Activated CD4-positive, alpha-beta T cell treated with anti-CD3 and anti-CD28 coated beads, Interleukin-2, amount 10 ng/mL, durations not matched to agents 7 days and 5 days (primary cell): ENCODE measurements at places on chromosomes 6 and 20. TPM values are rescaled to one million over a fixed set of nuclear protein-coding genes. Genes with fewer than 3 reads are reported as not detected.

Gene PSMF1
- total RNA-seq, result 127 TPM

Gene TINAG
- total RNA-seq, result not detected

Gene TCF21
- total RNA-seq, result not detected

DNA sequence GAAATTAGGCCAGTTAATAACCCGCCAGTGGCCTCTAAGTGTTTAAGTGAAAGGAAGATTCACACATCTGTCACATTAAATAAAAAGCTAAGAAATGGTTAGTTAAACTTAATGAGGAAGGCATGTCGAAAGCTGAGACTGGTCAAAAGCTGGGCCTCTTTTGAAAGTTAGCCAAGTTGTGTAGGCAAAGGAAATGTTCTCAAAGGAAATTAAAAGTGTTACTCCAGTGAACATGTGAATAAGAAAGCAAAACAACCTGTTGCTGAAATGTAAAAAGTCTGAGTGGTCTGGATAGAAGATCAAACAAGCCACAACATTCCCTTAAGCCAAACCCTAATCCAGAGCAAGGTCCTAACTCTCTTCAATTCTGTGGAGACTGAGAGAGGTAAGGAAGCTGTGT is 10.9 kb upstream of the MTRF1L start:
- no peak for DNase-seq
- H3K27ac ChIP-seq, result no peak overlapping the region
- H3K4me3 ChIP-seq, result no peak overlapping the region
- H3K36me3 ChIP-seq, result no peaks in the 10 kb centered on the region
- no peaks in the 10 kb centered on the region for H3K4me1 ChIP-seq
- H3K27me3 ChIP-seq, result peaks cover 47% of the 10 kb centered on the region

DNA sequence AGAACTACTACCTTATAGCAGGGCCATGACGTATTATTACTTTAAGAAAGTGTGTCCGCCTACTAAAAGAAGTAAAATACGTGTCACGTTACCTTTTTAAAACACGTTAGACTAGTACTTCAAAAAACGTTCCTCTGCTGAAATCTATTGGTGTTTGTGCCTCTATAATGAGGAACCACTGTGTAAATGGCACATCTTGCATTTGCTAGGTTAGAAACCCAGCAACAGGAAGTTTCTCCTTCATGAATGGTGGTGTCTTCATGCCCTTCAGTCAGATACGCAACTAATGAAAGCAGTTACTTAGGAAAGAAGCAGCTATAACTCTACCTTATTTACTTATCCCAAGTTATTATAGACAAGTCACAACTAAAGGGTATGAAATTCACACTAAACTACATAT is 343.5 kb downstream of the RNGTT start:
- no peaks in the 10 kb centered on the region for H3K4me1 ChIP-seq
- no peak for DNase-seq
- H3K27ac ChIP-seq, result no peak overlapping the region
- no peak overlapping the region for H3K4me3 ChIP-seq

DNA sequence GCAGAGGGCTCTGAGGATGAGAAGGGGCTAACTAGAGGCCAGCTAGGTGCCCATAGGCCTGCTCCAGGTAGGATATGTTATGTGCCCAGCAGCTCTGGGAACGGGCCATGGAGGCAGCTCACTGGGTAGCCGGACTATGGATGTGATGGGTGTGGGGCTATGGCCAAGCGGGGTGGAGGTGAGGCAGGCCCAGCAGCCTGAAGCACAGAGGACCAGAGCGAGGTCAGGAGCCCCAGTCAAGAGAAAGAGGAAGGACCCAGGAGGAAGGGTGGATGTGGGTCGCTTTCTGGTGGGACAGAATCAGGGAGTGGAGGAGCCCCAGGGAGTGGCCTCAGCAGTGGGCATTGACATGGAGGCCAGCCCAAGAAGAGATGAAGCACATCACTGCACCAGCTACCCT is 117.9 kb upstream of the MLN start:
- no peaks in the 10 kb centered on the region for H3K36me3 ChIP-seq
- DNase-seq, result no peak
- H3K4me3 ChIP-seq, result no peak overlapping the region
- no peaks in the 10 kb centered on the region for H3K27me3 ChIP-seq
- no peak overlapping the region for H3K27ac ChIP-seq
